Stimulated activated CD8-positive, alpha-beta memory T cell treated with anti-CD3 and anti-CD28 coated beads, Interleukin-4, amount 100 ng/mL, for 1 hour (primary cell): ENCODE measurements at places on chromosomes 1 and 21.

DNA sequence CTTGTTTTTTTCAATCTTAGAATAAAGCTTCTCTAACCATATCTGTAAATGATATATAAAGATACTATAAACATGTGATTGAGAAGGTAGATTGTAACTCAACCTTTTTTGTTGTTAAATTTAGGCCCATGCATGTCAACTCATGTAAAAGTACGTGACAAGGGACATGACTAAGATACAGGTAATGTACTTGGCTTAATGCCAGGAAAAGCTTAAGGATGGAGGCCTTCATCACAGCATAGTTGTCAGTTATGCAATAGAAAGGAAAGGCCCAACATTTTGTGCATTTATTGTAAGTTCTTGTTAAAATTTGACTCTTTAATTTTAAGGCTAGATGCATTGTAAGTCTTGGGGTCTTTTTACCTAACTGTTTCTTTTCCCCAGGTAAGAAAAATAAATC is 305.1 kb downstream of the LTN1 start:
- no peak for DNase-seq

DNA sequence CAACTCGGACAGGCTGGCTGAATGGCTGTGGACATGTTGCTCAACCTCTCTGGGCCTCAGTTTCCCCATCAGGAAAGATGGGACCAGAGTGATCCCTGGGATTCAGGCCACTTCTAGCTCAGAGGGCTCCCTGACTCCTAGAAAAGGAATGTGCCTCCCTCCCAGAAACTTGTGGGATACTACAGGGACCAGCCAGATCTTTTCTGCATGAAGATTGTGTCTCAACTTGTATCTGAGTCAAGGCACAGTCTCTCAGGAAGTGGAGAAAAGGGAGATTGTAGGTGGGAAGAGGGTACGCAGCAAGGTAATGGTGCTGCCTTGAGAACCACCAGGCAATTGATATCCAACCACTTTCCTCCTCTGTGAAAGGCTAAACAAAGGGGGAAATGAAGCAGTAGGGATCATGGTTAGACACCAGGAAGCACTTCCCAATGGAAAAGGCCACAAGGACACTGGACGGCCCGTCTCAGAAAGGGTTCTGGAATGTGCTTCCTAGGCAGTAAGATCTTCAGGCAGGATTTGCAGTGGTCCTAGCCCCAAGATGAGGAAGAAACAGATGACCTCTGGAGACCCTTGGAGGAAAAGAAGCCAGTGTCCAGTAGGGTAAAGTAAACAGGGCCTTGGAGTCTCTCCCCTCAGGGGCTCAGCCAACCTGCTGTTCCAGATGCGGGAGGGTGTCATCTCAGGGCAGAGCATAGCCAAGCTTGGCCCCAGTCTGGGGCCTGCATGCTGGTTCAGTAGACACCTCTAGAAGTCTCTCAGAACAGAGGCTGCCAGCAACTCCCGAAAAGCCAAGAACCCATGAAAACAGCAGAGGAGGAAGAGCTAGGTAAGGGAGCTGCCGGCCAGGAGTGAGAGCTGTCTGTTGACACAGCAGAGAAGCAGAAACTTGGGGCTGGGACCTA is 16.8 kb downstream of the IFFO2 start:
- DNase-seq = no peak

DNA sequence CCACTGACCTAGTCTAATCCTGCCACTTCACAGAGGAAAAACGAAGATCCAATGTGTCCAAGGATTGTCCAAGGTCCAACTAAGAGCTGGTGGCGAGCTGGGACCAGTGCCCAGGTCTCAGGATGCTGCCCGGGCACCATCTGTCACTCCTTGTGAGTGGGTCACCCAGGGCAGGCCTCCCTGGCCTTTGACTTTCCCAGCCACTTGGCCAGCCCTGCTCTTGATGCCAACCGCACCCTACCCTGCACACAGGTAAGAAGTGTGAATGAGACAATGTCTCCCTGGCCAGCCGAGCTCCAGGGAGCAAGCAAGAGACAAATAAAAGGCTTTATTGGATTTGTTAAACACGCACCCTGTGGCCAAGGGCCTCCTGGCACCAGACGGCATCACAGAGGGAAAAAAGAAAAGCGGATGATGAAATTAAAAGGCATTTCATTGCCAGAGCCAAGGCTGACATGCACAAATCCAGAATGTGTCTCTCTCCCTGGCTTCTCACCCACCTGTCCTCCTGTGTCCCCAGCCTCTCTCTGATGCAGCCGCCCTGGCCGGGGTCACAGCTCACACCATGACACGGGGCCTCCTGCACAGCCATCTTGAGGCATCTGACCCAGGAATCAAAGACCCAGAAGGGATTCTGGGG is 72.8 kb downstream of the CAMK2N1 start:
- DNase-seq = no peak

- no peak for DNase-seq
These were observed 5.8 kb downstream of the TIAM1 start for GRCh38 chr21:31337996-31338907.

GRCh38 chr1:245440922-245441321 is 286.1 kb downstream of the KIF26B start:
- DNase-seq = no peak

DNA sequence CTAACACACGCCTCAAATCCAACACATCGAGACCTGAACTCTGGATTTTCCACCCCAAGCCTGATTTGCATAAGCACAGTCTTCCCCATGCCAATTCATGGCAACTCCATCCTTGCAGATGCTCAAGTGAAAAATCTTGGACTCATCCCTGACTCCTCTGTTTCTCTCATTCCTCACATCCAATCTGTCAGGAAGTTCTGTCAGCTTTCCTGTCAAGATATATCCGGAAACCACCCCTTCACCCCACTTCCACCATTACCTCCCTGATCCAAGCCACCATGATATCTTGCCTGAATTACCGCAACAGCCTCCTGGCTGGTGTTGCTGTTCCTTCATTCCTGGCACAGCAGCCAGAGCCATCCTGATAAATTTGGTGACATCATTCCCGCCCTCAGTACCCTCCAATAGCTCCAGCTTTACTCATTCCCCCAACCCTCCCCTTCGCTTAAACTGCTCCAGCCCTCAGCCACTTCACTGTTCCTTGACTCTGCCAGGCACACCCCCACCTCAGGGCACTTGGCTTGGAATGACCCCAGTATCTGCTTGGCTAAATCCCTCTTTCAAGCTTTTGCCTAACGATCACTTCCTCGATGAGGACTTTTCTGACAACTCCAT is 17.4 kb downstream of the TCEA3 start:
- DNase-seq = no peak

DNA sequence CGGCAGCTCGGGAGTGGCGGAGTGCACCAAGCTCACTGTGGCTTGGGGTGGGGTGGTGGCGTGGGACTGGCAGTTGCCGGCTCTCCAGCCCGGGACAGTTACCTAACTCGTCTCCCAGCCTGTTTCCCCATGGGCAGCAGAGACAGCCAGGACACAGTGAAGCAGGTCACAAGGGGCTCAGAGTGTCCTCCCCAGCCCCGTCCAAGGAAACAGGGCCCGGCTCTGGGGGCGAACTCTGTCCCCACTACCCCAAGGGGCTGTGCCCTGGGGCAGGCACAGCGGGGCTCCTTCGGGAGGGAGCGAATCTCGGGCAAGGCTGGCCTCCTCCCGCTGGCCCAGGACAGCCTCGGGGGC is 759 bp downstream of the GPR157 start:
- DNase-seq = no peak

DNA sequence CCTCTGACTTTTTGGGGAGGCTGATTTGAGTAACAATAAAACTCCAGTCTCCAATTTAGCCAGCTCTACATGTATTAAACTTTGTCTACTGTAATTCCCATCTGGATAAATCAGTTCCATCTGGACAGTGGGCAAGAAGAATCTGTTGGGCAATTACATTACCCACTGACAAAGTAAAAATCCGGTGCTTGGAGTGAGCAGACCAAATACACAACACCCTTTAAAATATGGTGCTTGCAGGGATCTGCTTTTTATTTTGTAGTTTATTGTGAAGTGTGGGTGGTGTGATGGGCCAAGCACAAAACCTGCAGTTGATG is 8.9 kb upstream of the CD55 start:
- DNase-seq = no peak

DNA sequence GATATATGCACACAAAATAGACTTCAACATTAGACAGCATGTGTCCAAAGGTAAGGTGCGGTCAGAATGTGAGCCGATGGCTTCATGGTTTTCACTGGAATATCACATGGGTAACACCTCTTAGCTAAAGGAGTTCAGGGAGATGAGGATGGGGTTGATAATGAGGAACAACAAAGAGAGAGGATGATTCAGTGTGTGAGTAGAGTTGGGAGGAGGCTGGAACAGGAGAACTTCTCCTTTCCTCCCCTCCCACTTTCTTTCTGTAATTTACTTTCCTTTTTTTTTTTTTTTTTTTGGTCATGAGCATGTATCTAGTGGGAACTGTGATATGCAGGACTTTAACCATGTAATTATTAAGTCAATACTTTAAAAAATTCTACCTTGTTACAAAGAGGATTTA is 99.4 kb downstream of the FASLG start:
- no peak for DNase-seq

- no peak for DNase-seq
These were observed 311.1 kb downstream of the PRDM2 start for GRCh38 chr1:14011132-14011531.

DNA sequence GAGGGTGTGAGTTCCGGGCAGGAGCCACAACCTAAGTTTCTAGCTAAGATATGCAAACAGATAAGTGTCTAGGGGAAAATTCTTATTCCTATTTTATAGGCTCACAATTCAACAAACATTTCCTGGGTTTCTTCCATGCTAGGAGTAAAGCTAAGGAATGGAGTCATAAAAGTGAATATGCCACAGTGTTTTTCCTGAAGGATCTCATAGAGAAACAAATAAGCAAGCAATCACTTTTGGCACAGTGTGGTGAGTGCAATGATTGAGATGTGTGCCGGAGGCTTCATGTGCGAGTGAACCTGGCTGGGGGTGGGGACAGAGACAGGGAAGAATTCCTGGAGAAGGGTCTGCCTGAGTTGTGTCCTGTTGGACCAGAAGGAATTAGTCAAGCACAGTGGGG is 147.4 kb downstream of the TENT5C start:
- no peak for DNase-seq

- no peak for DNase-seq
These were observed 387.2 kb upstream of the VAMP3 start for GRCh38 chr1:7383671-7384520.

DNA sequence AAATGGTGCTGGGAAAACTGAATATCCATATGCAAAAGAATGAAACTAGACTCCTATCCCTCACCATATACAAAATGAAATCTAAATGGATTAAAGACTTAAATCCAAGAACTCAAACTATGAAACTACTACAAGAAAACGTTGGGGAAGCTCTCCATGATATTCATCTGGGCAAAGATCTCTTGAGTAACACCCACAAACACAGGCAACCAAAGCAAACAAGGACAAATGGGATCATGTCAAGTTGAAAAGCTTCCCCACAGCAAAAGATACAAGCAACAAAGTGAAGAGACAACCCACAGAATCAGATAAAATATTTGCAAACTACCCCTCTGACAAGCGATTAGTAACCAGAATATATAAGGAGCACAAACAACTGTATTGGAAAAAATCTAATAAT is 13.8 kb downstream of the TTC13 start:
- no peak for DNase-seq

DNA sequence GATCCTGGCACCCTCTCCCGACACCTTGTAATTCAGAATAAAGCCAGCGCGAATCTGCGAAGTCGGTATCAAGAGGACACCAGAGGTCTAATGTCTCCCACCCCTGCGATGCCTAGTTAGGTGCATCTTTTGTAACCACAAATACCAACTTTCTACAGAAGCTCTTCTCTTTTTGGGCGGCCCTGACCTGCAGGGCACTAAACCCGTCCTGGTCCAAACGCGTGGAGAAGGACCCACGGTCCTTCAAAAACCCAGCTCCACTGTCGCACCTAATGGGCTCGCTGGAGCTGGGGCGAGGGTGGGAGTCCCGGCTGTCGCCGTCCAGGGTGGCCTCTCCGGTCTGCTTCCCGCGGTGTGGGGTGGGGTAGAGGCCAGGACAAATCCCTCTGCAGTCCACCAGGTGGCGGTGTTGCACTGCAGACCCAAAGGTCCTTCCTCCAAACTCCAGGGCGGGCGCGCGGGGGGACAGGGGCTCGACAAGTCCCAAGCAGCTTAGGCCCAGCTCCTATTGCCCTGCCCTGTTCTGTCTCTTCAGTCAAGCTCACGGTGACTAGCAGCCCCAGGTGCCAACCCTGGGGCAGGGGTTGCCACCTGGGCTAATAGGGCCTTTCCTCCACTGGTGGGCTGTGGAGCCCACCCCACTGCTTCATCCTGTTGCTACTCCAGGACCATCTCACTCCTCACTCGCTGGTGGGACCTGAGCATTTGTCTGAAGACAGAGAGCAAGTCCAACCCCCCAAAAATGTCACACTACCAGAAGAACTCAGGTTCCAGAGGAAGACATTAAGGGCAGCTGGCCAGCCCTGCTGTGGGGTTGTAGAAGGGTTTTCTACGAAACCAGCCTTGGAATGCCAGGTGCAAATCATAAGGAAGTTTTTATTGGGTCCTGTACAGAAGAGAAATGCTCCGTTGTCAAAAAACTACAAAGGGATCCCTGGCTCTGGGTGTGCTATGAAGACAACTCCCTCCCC is 2.8 kb downstream of the HES3 start:
- peak; percentile 67 for DNase-seq

GRCh38 chr1:155703216-155703615 is 14.3 kb downstream of the DAP3 start:
- DNase-seq = no peak

DNA sequence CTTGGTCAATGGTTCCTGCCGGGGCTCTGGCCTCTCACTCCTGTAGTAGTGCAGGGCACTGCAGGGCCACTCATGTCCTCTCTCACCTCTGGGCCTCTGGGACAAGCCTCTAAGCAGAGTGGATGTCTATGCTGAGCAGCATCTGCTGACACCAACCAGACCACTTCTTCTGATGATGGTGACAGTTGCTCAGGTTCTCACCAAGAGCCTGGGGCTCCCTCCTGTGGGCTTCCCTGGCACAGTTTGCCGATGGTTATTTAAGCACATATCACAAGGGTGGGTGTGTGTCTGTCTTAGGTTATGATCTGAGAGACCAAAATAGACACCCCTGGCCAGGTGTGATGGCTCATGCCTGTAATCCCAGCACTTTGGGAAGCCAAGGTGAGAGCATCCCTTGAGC is 17.4 kb upstream of the GPR137B start:
- no peak for DNase-seq
